ENCODE measurements at places on chromosomes 13 and 19.

DNA sequence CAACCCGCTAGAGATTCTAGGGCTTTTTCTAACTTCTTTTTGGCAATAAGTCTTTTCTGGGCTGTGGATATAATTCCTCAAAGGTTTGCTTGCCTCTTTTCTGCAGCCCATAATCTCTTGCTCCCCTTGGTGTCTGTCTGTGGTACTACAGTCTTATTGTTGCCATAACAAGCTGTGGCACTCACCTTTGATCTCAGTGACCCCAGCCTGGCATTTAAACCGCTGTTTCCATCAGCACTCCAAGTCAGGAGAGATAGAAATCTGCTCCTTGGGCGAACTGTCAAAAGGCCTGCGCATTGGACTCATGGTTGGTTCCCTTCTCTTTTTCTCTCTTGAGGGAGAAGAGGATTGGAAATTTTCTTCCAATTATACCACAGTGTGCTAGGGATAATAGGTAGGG is 14.5 kb upstream of the MPHOSPH8 start:
- peak; percentile 39 for DNase-seq

DNA sequence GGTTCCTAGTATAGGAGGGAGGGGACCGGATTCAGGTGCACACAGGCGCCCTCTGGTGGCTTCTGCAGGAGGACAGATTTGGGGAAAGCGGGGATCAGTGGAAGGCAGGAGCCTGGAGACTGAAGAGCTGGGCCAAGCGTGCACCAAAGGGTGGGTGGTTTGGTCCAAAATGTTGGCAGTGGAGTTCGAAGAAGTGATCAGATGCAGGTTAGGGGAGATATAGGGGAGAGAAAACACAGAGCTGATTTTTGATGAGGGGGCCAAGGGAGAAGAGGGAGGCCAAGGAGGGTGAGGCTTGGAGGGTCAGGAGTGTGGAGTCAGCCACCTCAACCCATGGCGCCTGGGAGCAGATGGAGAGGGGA is 6.8 kb upstream of the CARM1 start:
- DNase-seq = peak; percentile 82

DNA sequence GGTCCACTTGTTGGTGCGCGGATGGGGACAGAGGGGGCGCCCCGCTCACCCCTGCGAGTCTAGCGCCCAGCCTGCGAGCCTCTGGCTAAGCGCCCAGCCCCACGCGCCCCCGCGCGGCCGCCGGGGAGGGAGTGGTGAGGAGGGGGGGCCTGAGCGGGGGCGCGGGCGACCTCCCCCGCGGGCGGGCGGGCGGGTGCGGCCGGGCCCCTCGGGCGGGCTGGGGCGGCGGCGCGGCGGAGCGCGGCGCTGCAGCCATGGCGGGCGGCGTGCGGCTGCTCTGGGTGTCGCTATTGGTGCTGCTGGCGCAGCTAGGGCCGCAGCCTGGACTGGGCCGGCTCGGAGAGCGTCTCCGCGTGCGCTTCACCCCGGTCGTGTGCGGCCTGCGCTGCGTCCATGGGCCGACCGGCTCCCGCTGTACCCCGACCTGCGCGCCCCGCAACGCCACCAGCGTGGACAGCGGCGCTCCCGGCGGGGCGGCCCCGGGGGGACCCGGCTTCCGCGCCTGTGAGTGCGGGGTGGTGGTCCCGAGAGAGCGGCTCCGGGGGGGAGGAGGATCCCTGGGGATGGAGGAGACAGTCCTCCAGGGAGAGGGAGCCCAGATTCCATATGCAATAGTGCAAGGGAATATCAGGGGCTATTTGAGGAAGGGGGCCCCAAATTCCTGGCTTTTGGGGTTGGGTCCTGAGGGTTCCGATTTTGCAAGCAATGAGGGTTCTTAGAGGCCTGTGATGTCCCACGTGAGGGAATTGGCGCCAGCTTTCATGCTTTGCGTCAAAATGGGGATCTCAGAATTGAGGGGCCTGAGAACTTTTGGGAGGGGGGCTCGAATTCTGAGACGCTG is at the start of gene LTBP4:
LTBP4 (plus strand) TSS at position 236 of the 841 bp plus-strand sequence; CDS start at position 255, 19 bp downstream.
- no peak for DNase-seq

DNA sequence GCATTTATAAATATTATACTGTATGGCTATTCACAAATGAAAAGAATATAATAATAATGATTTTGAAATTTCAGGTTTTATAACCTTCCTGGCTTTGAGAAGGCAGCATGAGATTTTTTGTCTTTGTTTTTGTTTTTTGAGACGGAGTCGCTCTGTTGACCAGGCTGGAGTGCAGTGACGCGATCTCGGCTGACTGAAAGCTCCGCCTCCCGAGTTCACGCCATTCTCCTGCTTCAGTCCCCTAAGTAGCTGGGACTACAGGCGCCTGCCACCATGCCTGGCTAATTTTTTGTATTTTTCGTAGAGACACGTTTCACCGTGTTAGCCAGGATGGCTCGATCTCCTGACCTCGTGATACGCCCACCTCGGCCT is 64.1 kb downstream of the ZNF429 start:
- no peak for DNase-seq

DNA sequence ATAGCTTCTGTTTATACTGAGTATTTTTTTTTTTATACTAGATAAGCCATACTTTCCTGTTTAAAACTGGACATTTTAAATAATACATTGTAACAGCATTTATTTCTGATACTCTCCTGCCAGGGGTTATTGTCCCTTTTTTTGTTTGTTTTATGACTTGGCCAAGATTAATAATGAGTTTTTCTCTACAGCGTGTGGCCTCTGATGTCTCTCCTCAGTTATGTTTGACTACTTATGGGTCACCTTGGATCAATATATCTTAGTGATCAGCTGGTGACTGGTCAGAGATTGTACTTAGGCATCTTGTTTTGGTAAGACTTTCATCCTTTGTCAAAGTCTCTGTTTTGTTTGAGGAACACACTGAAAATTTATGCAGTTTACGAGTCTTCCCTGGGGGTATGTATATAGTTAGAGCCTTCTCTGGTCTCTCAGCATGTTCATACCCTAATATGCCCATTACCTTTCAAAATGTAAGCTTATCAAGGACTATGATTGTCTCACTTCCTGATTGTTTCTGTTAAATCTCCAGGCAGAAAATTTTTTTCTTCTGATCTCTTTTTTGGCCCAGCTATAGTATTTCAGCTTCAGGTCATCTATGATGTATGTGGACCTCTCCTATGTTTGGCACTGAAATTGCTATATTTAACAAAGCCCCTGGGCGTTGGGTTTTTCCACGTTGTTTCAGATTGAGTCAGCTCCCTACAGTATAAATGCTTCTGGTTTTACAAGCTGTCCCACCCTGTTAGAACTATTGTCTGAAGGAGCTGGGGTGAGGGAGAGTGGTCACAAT is 87.9 kb downstream of the URI1 start:
- DNase-seq = peak; percentile 47

DNA sequence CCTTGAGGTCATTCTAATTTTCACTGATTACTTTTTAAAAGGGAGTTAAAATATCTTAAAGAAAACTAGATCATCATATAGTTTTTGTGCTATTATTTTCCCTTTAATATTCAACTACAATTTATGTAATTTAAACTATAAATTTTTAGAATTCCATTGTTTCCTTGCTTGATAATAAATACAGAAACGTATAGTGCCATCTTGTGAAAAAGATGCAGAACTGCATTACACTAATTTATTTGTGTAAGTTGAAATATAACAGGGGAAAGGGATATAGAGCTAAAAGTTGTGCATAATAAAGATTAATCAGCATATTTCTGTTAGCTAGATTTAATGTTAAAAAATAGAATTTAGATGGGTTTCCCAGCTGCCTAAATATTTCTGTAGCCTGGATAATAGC is 61.5 kb upstream of the TDRD3 start:
- no peak for DNase-seq

DNA sequence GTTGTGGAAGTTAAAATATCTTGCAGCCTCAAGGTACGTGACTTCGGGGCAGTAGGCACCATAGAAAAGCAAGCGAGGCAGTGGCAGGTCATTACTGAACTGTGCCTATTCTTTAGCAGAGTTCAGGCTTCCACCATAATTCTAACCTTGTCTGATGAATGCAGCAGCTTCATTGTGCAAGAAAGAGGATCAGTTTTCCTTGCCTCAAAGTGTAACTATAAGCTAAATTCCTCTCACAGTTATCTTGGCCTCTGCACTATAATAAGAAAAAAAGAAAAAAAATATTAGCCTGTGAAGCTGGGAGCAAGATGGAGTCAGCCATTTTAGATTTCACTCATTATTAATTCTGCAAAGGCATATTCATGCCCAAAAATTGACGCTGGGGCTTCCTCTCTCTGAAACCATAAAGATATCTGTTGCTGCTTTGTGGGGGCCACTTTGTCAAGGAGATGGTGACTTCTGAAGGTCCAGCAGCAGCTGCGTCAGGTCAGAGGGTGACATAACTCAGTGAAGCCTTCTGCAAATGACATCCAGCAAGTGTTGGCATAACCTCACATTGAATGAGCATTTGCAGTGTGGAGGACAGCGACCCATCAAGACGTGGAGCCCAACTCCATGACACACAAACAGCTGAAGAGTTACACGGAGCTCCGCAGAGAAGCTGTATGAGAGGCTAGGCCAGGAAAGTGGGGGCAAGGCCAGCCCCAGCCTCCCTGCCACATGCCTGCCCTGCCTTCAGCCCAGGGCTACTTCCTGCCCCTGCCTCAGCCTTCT is 23.1 kb upstream of the SACS start:
- DNase-seq = no peak

GRCh38 chr13:42071672-42072419 is 23.4 kb downstream of the DGKH start:
- DNase-seq = no peak

DNA sequence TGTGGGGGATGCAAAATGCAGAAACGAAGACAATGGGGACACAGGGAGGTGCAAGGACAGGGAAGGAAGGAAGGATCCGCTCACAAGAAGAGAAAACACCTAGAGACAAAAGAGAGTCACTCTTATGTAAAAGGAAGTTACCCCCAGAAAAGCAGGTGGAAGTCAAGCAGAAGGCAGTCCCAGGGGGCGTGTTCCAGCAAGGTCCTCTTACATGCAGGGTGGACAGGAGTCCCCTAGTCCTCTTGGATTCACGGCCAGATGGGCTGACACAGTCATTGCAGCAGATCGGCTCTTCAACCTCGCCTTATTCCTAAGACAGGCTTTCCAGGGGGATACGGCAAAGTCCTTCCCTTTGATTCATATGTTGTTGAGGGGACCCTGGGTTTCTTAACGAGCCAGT is 83.9 kb upstream of the SPATA13 start:
- DNase-seq = no peak

DNA sequence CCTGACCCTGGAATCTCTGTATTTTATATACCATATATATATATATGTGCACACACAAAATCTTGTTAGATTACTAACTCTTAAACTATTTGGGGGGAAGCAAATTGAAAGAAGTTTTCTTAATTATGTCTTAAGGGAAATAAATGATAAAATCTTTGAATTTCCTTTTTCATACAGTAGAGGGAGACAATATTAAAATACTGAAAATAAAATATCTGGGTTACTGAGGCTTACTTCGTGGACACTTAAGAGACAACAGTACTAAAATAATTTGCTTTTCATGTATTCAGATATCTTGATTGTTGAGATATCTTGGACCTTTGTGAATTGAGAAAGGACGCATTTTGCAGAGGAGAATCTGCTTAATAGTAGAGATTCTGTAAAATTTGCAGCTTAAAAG is 17.0 kb downstream of the SUGT1 start:
- no peak for DNase-seq

- DNase-seq = no peak
These were observed 7.0 kb downstream of the PPP5C start for GRCh38 chr19:46353730-46354528.

DNA sequence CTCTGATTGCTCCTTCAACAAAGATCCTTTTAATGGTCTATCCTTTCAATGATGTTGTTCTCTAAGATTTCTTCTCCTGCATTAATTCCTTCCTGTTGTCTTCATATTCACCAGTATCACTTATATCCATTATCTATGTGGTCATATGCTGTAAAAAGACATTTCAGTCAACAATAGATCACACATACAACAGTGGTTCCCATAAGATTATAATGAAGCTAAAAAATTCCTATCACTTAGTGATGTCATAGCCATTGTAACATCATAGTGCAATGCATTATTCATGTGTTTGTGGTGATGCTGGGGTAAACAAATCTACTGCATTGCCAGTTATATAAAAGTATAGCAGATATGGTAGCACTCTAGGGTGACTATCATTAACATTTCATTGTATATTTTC is 266.1 kb downstream of the LHFPL6 start:
- no peak for DNase-seq

- no peak for DNase-seq
These were observed 1.1 kb downstream of the SLITRK1 start for GRCh38 chr13:83881140-83881684.

DNA sequence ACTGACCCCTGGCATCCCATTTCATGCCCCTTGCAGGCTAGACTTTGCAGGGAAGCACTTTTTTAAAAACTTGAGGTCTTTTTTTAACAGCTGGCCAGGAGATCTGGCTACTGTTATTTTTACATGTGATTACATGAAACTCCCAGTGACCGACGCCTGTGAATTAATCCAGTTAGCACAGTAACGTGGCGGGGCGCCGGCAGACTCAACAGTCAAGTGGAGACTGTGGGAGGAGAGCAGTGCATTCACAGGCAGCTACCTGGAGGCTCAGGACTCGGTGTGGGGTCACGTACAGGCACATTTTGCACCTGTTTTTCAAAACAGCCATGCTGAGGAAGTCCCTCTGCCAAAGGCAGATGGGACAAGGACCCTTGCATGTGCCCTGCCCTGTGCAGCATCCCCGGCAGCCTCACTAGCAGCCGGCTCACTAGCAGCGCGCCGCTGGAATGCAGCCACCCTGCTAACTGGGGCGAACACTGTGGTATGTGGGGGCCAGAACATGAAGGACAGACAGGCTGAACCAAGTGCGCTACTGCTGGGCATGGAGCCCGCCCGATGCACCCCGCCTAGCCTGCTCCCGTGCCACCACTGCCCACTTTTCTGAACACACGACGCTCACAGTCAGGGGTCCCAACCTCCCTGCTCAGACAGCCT is 18.7 kb downstream of the CAPS start:
- DNase-seq = no peak

GRCh38 chr19:5305163-5305562 is 35.4 kb downstream of the PTPRS start:
- no peak for DNase-seq

- no peak for DNase-seq
These were observed 2.5 kb downstream of the VPS36 start for GRCh38 chr13:52447815-52448552.

GRCh38 chr13:91151921-91152320 is 195.6 kb upstream of the MIR17HG start:
- DNase-seq = no peak

GRCh38 chr13:66803808-66804456 is 426.2 kb downstream of the PCDH9 start:
- DNase-seq = no peak
